ENCODE measurements at places on chromosomes 6 and 20. TPM values are rescaled to one million over a fixed set of nuclear protein-coding genes. Genes with fewer than 3 reads are reported as not detected.

Gene ELOVL4
- total RNA-seq: 1.5 TPM

Gene LY6G5B
- total RNA-seq: 3.6 TPM

Gene TRIM38
- total RNA-seq: 1.8 TPM

Gene DEK
- total RNA-seq: 82.0 TPM

Gene KIAA0408
- total RNA-seq: 5.3 TPM

Gene KCNK17
- total RNA-seq: not detected

Gene PBOV1
- not detected for total RNA-seq

Gene SPATA2
- total RNA-seq: 7.7 TPM

Data from A549 treated with Hydrocortisone at 1 μM for 4 hours (cell line).